ENCODE measurements at places on chromosomes 6 and 20.

GRCh38 chr6:128242765-128243403 lies 277.5 kb downstream of the PTPRK start:
- DNase-seq = peak; percentile 51

- DNase-seq = no peak
These were observed 329.5 kb upstream of the JAG1 start for GRCh38 chr20:11003341-11003740.

DNA sequence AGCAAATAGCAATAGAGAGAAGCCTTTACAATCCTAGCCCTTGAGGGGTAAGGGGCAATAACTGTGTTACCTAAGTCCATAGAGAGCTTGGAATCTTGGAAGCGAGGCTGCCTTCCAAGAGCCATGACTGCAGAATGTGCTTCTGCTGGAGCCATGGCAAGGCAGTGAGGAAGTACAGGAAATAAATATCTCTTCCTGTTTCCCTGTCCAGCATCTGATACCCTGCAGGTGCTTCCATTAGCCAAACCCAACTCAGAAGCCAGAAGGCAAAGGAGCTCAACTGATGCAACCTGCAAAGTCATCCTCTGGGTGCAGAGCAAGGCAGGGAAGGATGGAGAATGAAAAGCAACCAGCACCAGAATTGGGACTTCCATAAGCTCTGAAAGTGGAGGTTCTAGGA lies 41.0 kb upstream of the KLHL31 start:
- DNase-seq = no peak

GRCh38 chr20:38872491-38873049 lies 53.6 kb upstream of the FAM83D start:
- no peak for DNase-seq

DNA sequence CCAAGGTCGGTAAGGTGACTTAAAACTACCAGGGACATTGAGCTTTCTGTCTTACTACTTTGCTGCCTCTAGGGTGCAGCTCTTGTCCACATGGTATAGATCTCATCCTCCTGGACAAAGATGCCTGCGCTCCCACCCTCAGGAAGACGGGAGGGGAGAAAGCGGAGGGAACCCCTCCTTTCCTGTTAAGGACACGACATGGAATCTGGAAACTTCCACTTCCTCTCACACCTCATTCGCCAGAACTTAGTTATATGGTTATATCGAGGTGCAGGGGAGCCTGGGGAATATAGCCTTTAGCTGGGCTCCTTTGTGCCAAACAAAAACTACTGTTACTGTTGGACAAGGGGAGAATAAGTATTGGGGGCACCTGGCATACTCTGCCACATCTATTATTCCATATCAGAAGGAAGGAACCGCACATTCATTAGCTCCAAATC lies 224.3 kb upstream of the TSHZ2 start:
- no peak for DNase-seq

DNA sequence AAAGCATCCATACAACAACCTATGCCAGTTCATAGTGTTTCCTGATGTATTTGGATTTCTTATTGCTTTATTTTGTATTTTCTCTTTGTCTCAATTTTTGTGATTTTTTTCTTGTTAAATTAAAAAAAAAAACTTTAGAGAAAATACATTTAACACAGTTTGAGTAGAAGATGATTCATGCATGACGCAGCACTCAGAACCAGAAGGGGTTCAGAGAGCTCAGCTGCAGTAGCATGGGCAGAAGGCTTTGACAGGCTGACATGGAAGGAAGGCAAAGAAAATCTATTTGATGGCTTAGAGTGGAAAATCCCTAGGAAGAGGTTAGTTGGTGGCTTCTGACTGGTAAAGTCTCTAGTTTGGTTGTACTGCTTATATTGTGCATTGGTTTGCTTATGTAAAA lies 207.2 kb upstream of the STXBP5 start:
- DNase-seq = no peak

DNA sequence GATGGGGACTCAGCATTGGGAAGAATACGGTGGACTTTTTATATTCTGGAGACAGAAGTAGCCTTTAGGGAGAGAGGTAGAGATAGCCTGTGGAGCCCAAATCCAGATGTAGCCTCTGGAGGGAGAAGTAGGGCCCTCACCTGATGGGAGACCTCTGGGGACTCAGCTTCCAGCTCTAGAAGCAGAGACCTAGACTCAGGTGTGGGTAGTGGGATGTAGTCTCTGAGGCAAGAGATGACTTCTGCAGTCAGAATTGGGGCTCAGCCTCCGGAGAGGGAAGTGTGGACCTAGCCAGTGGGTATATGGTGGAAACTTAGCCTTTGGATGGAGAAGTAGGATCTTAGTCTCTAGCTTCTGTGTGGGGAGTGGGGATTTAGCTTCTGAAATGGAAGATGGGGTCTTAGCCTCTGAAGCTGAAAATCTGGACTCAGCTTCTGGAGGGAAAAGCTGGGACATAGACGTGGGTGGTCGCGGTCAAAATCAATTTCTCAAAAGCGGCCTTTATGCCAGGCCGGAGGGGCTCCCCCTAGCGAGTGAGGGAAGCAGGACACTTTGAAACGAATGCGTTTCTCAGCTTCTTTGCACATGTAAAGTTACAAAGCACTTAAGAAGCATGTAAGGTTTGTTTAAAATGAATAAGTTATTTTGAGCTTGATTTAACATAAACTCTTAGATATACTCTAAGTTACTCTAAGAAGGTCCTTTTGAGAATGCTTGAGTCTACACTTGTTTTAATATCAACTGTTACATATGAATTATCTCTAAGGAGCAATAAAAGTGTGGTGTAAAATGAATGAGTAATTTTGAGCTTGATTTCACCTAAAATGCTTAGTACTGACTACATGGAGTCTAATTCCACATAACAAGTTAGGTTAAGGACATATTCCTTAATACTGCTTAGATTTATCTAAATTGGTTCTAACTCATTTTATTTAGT lies 12.9 kb upstream of the ZNF343 start:
- no peak for DNase-seq

DNA sequence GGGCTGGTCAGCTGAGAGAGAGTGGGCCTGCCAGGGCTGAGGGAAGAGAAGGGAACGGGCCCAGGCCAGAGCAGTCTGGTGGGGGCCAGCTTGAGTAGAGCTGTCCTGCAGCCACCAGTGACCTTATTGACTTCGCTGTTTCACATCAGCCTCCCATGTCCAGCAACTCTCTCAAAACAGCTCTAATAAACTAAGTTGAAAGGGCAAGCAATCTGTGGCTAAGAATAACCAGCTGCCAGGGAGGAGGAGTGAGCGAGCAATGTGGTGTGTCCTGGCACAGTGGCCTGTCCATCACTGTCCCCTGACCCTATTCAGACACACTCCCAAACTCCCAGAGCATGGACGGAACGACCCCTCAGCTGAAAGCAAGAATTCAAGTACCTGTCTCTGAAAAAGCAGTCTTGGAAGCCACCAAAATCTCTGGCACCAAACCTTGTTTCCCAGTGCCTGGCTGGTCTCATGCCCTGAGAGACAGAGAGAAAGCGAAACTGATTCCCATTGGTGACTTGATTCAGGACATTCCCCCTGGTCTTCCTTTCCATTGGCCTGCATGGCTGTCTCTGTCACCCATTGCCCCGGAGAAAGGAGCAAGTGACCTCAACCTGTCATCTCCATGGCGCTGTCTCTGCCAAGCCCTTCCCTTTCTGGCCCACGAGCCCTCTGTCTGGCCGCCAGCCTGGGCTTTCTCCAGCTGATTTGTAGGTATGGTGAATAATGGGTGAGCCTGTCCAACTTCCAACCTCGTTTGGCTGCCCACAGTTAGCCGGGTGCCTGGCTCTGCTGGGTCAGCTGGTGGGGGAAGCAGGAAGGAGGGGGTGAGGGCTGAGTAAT lies at the start of gene DDO:
Gene DDO, minus strand, starts transcription at position 490 of the 831 bp plus-strand sequence. CDS start 2,113 bp downstream, outside the sequence.
- no peak for DNase-seq

- no peak for DNase-seq
These were observed 3.2 kb upstream of the KIAA0408 start for GRCh38 chr6:127462376-127462775.

DNA sequence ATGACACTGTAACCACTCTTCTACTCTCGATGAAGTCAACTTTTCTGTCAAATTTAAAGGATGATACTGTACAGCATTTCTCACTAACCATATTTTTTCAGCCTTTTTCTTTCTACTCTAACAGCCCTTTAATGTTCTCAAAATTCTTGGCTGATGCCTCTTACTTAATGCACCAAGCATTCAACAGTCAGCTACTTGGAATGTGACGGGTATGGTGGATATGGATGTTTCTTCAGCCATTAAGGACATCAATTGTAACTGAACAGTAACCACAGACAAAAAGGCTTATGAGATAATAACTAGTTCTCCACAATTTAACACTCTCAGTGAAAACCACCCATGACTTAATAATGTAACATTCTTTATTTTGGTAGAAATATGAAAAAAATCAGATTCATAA lies 467.2 kb upstream of the ZNF337 start:
- peak; percentile 98 for DNase-seq

DNA sequence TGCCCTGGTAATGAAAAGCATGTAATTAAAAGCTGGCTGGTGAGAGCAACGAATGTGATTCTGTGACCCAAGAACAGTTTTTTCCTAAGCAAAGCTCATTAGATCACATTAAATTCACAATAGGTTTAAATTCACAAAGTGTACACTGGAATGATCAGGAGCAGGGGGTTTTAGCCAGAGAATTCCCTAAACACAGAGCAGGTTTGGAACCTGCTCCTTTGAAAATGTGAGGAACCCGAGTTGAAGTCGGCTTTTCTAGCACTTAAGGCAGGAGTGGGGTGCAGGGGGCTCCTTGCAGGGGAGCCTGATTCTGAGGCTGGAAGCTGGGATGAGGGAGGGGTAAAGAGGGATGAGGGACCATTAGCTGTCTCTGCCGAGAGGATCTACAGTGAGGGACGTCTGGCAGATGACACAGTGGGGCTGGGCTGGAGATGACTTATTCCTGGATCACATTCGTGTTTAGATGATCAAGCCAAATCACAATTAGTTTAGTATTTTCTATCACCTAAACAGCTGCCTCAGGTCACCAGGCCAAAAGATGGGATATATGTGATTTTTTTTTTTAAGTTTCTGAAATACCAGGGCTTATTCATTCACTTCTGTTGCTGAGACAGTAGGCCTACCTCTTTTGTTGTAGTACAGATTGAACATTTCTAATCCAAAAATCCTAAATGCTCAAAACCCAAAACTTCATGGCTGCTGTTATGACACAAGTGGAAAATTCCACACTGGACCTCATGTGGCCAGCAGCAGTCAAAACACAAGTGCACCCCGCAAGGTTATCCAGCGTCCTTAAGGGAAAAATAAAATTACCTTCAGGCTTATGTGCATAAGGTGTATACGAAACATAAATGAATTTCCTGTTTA lies 93.1 kb upstream of the HIVEP1 start:
- no peak for DNase-seq

- no peak for DNase-seq
These were observed 748 bp upstream of the ZNF292 start for GRCh38 chr6:87154641-87154992.

GRCh38 chr6:49934770-49935169 lies 29.2 kb downstream of the DEFB114 start:
- no peak for DNase-seq

- no peak for DNase-seq
These were observed 1.1 kb downstream of the JAG1 start for GRCh38 chr20:10672624-10673127.

DNA sequence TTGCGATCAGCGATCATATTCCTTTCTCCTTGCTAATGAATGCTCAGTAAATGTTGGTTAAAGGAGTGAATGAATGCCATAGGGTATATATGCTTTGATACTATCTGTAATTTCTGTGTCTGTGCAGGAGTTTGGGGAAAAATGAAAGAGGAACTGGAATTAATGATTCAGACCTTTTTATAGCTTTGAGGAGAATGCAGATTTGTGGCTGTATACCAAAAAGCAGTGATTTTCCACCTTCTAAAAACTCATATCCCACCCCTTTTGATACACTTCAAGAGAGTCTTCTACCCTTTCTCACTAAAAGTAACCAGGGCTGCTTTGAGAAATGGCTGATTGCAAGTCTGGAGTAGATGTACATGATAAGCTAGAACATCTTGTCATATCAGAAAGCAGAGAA lies 26.6 kb upstream of the SUMO4 start:
- no peak for DNase-seq

- peak; percentile 68 for DNase-seq
These were observed 57.6 kb upstream of the IPCEF1 start for GRCh38 chr6:154414021-154414813.

- no peak for DNase-seq
These were observed 64.5 kb upstream of the PMEPA1 start for GRCh38 chr20:57774111-57774880.

- no peak for DNase-seq
These were observed 200.5 kb upstream of the RREB1 start for GRCh38 chr6:6907286-6907685.

- no peak for DNase-seq
These were observed 16.7 kb downstream of the BTN1A1 start for GRCh38 chr6:26516481-26517427.

- DNase-seq = no peak
These were observed 100.9 kb downstream of the TMEM242 start for GRCh38 chr6:157222201-157222981.

- DNase-seq = no peak
These were observed 20.8 kb downstream of the ATP9A start for GRCh38 chr20:51747182-51747911.

DNA sequence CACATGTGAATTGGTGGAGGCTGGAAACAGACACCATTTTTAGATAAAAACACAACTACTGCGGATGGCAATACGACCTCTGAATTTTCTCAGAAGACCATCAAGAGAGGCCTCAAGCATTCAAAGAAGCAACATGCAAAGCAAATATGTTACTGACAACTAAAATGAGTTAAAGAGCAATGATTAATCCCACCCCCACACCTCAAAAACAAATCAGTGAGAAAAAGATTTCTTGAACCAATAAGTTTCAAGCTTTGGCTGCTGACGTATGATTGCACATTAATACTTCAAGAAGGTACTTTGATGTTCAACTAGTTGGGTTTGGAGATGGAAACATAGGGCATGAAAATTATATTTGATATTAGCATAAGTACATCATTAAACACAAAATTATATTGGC lies 982 bp downstream of the MMUT start:
- no peak for DNase-seq

DNA sequence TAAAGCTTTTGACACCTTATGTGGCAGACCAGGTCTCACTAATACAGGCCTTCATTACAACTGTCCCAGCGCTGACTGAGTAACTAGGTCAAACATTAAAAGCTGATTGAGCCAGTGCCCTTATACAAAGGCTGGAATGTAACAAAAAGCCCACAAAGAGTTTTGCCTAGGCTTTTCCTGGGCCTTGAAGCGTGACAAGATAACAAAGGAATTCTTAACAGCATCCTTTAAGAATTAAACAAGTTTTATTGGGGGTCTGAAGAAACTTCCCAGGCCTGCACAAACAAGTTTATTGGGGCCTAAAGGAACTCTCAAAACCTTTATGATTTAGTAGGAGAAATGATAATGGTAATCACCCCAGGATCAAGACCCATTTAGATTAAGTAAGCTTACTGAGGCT lies 267.6 kb upstream of the FAM83B start:
- DNase-seq = no peak
